ENCODE measurements at places on chromosomes 2 and 18.

DNA sequence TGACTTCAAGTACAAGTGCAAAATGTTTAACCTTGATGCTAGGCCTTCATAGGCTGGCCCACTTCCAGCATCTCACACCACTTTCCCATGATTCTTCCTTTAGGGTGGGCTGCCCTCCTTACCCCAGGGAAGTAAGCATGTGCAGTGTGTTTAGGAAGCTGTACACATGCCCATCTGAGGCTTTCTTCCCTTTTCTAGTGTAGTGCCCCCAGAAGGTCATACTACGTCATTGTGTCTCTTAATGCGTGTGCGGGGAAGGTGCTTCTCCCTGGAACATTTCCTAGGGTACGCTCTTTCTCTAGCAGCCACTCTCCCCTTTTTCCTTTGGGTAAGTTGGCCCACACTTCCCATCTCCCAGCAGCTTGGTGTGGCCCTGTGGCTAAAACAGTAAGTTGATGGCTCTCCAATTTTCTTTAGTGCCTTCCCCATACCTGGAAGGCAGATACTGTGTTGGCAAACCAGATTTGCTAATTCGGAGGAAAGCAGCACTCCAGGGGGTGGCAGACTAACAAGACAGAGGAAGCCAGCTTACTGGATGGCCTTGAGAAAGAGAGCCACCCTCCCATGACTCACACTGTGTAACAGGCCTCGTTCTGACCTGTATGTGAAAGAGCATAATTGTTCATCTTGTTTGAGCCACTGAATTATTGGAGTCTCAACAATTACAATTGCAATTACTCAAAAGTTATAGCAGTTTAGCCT lies 1.1 kb upstream of the SULT6B1 start:
- DNase-seq: no peak

GRCh38 chr2:193446967-193447366 lies 1252.2 kb upstream of the TMEFF2 start:
- DNase-seq: no peak

DNA sequence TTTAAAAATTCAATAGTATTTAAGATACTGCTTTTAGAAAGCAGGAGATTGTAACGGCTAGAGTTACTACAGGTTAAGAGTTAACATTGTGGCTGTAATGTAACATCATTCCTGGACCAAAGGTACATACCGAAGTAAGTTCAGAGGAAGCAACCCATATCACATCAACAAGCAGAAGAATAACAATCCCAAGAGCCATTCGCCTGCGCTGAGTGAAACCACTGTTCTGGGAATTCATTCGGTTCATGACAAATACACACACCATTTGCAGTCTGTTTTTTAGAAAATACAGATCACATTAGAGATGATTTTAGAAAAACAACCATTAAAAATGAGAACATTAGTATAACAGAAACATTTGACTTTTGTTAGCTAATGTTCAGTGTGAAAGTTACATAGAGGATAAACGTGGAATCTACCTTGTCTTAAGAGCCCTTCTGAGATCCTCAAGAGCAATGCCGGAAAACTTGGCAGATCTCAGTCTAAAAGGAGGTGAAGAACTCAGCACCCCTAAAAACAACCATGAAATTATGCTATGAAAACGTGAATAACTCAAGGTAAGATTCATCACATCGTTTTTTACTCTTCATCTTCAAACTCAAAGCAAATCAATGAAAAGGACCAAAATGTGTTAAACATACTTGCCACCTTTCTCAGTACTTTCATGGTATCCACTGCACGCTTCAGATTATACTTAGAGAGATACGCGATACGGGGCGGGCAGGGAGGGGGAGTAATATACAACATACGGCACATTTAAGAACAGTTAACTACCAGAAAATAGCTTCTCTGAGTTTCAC lies 1.2 kb downstream of the SLC35F5 start:
- DNase-seq: no peak

GRCh38 chr2:205477016-205477705 lies 205.1 kb upstream of the NRP2 start:
- DNase-seq: no peak

- no peak for DNase-seq
Measured at GRCh38 chr2:225797394-225797793, 397.9 kb downstream of the NYAP2 start.

DNA sequence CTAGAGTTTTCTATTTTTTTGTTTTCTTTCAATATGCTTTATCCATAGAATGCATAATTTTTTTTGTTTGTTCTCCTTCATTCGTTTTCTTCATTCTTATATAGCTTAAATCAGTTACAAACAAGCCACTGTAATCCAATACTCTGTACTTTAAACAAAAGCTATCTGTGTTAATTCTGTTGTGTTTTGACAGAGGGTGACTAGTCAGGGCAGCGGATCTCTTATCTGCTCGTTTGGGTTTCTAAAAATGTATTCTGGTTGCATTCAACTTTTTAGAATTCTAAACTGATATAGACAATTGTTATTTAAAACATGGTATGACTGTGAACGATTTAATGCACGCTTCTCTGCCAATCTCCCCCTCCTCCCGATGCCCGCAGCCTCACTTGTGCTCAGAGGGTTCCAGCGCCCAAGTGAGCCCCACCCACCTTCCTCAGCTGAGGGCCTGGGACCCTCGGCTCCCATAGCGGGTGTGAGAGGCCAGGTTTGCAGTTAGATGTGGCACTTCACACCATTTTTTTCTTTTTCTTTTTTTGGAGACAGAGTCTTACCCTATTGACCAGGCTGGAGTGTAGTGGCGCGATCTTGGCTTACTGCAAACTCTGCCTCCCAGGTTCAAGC lies 44.1 kb downstream of the NCK2 start:
- no peak for DNase-seq

- no peak for DNase-seq
Measured at GRCh38 chr2:16650287-16651249, 15.1 kb downstream of the CYRIA start.

GRCh38 chr2:172106108-172106961 lies 3.6 kb upstream of the DLX2 start:
- DNase-seq: no peak

DNA sequence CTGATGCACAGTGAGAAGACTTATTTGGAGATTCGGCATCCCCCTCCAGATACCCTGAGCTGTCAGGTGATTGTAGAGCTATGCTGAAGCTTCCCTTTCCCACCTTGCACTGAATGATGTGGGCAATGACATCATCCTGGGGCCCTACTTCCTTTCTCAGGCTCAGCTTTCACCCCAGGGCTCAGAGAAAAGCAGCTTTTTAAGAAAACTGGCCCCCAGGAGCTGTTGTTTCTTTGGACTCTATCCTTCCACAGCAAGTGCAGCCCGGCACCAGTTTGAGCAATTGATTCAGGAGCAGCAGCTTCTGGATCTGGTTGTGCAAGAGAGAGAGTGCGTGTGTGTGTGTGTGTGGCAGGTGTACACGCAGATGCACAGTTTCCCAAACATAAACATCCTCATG lies 251.3 kb downstream of the ANAPC1 start:
- DNase-seq: no peak

GRCh38 chr18:7566567-7567473 lies at the start of gene PTPRM:
Gene PTPRM, plus strand, starts transcription at chr18:7567316. Its CDS starts 503 bp downstream, at chr18:7567819.
- peak; percentile 81 for DNase-seq

DNA sequence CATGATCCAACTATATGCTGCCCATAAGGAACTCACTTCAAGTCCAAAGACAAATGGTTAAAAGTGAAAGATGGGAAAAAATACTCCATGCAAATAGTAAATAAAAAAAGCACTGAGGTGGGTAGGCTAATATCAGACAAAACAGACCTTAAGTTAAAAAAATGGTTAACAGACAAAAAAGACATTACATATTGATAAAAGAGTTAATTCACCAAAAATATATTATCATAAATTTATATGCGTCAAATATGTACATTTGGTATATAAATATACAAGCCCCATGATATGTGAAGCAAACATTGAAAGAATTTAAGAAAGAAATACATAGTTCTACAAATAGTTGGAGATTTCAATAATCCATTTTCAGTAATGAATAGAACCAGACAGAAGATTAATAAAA lies 31.0 kb downstream of the ROCK1 start:
- DNase-seq: no peak

GRCh38 chr2:112658301-112658700 lies 12.6 kb downstream of the SLC20A1 start:
- no peak for DNase-seq

Measured in brain (organoid and tissue), 16 donors.